ENCODE measurements at places on chromosomes 6 and 20. TPM values are rescaled to one million over a fixed set of nuclear protein-coding genes. Genes with fewer than 3 reads are reported as not detected.

TFAP2D gene
- total RNA-seq, result not detected

CLPSL2 gene
- total RNA-seq, result not detected

EGFL8 gene
- total RNA-seq, result 6.5 TPM

CD83 gene
- 19.1 TPM for total RNA-seq

MAK gene
- 0.17 TPM for total RNA-seq

Measured in T-helper 1 cell treated with Interleukin-12 subunit alpha and Interleukin-12 subunit beta and Interleukin-4 antibody, amounts not matched to agents 30 ng/mL and 1 ng/mL, for 36 hours (primary cell).